ENCODE measurements at places on chromosomes 11 and 22.
A peak's percentile ranks its signal among the peaks of the same experiment; 100 is the strongest.

- DNase-seq, result peak; percentile 18
Measured at GRCh38 chr11:534396-535209, 773 bp downstream of the HRAS start.

DNA sequence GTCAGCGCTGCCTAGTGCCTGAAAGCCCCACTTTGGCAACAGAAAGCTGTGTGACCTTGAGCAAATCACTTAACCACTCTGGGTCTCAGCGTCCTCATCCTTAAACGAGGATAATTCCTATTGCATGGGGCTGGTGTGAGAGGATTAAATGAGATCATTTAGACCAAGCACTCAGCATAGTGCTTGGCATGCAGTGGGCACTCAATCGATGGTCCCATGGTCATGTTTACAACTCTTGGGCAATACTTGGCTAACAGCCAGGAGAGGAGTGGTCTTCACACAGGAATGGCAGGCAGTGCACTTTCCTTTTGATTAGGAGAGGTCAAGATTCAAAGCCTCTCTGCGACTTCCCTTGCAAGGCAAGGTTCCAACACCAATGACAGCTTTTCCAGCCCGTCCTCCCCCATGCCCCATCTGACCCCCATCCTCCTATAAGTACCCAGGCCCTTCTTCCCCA, 14.1 kb downstream of the TNKS1BP1 start:
- DNase-seq, result no peak

- no peak for DNase-seq
Measured at GRCh38 chr22:33894515-33894914, 25.8 kb downstream of the LARGE1 start.

- no peak for DNase-seq
Measured at GRCh38 chr11:112810951-112811350, 150.3 kb upstream of the NCAM1 start.

DNA sequence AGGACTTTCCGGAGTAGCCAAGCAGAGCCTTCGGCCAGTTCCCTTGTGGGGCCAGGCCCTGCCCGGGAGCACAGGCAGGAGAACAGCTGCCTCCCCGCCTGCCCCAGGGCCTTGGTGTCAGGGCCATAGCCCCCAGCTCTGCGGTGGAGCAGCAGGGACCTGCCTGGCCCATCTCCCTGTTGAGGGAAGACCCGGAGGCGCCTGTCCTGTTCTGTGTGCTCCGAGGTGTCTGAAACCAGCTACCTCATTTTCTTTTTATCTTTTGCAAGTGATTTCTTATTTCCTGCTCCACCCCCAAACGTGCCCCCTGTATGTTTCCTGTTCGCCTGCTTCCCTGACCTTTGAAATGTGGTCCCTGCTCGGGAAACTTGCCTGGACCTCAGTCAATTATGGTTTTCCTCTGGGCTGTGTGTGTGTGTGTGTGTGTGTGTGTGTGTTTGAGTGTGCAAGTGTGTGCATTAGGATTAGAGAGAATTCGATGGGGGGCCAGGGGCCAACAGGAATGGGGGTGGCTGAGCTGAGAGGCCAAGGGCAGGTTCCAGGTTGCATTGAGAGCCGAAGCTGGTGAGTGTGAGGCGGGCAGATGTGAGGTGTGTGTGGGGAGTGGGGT, 19.1 kb downstream of the LRP5 start:
- DNase-seq, result no peak

DNA sequence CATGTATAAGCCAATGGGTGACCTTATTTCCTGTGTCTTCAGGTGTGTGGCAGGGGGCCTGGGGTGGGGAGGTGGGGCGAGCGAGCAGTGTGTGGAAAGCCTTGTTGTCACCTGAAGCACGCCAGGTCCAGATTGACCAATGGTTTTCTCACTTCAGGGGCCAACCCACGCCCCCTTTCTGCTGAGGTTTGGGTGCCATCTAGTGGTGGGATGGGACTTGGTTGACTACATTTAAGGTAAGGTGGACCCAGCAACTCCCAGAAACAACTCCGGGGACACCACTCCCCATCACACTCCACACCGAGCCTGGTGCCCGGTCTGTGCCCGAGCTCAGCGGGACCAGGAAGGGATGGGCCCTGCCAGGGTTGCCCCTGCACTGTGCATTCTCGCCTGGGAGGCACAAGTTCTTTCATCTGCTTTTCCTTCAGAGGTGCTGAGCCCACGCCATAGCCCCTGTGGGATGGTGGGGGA, 40.0 kb downstream of the TPCN2 start:
- DNase-seq, result peak; percentile 77

- peak; percentile 43 for DNase-seq
Measured at GRCh38 chr11:62974848-62975522, 9.8 kb downstream of the SLC22A6 start.

DNA sequence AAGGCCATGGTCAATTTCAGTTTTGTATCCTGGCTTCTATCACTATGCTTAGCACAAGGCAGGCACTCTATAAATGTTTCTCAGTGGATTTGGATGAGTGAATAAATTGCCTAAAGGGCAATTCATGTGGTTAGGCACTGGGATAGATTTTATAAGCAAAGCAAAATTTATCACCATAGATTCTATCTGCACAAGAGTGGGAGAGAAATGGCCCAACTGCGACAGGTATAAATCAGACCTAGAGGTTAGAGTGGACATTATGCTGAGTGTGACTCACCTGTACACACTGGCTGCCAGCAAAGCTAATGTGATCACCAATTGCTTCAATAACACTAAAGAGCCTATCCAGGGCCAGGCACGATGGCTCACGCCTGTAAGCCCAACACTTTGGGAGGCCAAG, 514.0 kb downstream of the BUD13 start:
- no peak for DNase-seq

- DNase-seq, result peak; percentile 70
Measured at GRCh38 chr11:59053387-59053786, 32.7 kb upstream of the GLYATL1B start.

GRCh38 chr11:110379261-110379660, 50.5 kb upstream of the FDX1 start:
- no peak for DNase-seq

DNA sequence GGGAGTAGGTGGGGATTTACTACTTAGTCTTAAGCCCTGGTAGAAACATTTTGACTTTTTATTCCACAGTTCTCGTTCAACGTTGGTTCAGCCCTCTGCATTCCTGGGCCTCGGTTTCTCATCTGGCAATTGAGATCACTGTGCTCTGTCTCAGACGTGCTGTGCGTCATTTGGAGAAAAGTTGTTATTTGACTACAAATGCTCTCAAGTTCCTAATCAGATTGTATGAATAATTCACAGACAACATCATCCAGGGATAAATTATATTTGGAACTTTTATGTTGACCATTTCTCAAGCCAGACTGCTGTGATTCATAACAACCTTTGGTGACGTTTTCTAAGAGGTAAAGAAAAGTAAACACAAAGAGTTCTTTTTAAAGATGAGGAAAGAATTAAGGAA, 69.2 kb downstream of the BLID start:
- no peak for DNase-seq

- peak; percentile 85 for DNase-seq
Measured at GRCh38 chr22:35023692-35024363, 42.1 kb upstream of the ISX start.

DNA sequence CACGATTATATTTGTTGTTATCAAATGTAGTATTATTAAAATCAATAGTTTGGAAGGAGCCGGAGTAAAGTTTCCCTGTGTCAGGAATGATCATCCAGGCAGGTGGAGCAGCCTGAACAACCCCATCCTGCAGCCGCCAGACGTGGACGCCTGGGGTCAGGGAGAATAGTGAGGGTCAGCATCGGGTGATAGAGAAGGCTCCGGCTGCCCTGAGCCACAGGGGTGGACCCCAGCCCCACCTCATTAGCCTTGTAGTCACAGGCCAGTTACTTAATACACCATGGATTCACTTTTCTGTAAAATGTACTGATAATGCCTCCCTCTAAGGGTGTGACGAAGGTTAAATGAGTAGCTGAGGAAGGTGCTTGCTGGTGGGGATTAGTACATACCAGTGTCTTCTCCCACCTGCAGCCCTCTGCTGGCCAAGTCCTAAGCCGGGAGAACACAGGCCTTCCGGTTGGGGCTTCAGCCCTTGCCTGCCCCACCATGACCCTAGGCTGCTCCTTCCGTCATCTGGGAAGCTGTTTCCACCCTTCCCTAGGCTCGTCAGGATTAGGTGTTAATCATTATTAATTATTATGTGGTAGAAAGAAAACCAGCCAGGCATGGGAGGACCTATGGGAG, 14.9 kb downstream of the TMEM121B start:
- no peak for DNase-seq

DNA sequence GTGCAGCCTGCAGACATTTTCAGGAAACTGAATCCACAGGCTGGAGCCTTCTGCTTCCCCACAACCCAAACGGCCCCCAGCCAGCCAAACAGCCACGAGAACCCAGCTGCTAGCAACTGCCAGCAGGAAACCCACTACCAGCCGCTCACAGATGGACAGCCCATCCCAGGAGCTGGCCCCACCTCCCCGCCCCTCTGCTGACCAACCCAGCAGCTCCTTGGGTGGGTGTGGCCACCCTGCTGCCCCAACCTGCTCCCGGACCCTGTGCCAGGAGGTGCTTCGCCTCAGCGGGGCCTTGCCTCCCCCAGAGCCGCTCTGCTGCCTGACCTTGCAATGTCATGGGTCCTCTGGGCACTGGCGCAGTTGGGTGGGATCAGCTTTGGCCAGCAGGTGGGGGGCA, 8.2 kb upstream of the CCDC188 start:
- DNase-seq, result no peak

GRCh38 chr22:43343262-43343669, at the start of gene SCUBE1:
SCUBE1 (minus strand) TSS chr22:43343372; CDS start chr22:43343261, 111 bp downstream.
- DNase-seq, result peak; percentile 81

DNA sequence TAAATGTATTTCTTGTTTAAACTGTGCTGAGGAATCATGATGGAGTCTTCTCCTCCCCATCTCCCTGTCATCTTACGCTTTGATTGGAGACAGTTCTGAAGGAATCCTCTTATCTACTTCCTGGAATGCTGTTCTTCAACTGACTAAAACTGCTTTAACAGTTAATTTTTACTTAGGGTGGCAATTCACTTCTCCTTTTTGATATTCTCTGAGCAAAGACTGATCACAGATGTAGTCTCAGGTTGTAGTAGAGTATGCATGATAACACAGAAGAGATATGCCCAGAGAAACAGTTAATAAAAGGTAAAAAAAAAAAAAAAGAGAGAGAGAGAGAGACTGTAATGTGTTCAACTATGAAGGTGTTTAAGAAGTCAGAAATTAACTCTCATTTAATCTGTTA, 1.4 kb upstream of the CASP5 start:
- no peak for DNase-seq

DNA sequence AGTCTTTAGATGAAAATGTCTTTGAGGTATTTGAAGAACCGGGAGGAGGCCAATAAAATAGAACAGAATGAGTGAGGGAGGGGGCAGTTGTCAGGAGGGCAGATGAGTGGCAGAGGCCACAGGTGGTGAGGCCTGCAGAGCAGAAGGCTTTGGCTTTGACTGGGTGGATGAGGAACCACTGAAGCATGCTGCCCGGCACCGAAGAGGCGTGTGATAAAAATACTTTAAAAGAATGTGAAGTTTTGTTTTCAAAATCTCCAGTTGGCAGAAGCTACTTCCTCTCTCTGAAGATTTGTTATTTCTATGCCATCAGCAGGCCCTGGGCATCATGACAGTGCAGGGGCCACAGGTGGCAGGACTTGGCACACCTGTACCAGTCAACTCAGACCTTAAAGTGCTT, 6.3 kb downstream of the MS4A12 start:
- DNase-seq, result no peak

GRCh38 chr22:33051960-33052839, 6.0 kb downstream of the SYN3 start:
- DNase-seq, result no peak

- DNase-seq, result no peak
Measured at GRCh38 chr11:119936426-119936825, 201.5 kb downstream of the TRIM29 start.

DNA sequence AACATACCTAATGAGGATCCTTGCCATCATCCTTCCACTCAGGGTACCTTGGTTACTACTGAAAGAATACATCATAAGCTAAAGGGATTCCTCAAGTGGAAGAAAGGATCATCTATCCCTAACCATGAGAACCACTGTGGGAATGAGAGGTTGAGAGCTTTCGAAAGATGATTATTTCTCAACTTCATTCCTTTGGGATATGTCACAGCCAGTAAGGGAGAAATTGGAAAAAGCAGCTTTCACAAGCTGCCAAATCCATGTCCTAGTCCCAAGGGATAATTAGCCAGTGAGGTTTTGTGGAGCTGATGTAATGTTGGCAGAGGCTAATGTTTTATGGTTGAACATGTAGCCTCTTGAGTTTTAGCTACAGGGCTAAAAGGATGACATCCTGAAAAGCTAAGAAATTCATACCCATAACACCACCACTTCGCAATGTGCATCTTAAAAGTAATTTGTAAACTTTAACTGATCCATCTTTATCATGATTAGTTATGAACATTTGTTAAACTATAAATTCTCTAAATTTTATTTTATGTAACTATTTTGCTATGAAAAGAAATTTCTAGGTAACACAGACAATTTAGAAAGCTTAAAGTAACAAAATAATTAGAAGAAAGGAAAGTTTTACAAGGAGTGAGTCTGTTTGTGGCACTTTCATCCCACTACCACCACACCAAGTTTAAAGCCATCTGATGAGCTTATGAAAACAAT, 123.9 kb downstream of the MRTFA start:
- DNase-seq, result no peak

DNA sequence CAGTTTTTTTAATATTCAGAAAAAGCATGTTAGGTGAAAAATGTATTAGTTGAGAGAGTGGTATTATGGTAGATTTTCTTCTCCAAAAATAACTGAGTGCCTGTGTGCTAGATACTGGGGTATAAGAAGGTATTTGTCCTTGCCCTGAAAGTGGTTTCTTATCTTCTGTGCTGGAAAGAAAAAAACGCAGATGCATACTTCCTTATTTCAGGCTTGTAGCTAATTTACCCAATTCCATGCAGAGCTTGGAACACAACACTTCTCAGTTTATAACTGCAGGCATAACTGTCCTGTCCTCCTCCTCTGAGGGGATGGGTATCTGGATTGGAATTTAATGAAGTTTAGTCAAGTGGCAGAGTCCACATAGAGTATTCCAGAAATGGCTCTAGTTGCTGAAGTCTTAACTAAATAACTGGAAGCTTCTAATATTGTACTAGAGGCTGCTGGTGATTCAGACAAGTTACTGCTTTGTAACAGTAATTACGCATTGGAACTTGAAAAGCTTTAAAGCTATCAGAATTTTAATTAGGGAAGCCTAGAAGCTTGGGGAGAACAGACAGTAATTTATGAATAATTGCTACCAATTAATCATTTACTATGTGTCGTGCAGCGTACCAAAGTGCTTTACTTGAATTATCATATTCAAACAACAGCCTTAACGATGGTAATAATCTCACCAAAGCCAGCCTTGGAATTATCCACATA, 12.7 kb upstream of the C11orf91 start:
- no peak for DNase-seq

DNA sequence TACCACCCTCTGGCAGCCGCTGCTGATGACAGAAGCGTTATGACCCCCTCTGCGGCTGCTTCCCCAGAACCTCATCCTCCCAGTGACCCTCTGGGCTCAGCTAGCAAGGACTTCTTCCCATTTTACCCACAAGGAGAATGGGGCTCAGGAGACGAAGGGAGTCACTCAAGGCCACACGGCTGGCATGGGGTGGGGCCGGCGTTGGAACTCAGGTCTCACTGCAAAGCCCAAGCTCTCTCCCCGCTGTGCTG, 16.8 kb upstream of the SUN2 start:
- no peak for DNase-seq

GRCh38 chr11:75536786-75537641, 11.3 kb upstream of the GDPD5 start:
- DNase-seq, result no peak

Data from endothelial cell (in vitro differentiated cells).